ENCODE measurements at places on chromosomes 5 and 9.

GRCh38 chr9:95073042-95073607 is 244.4 kb downstream of the FANCC start:
- DNase-seq: peak; percentile 76

GRCh38 chr9:114570742-114571141 is 16.8 kb upstream of the ATP6V1G1 start:
- no peak for DNase-seq

GRCh38 chr5:10600626-10601245 is 36.9 kb downstream of the ANKRD33B start:
- no peak for DNase-seq

DNA sequence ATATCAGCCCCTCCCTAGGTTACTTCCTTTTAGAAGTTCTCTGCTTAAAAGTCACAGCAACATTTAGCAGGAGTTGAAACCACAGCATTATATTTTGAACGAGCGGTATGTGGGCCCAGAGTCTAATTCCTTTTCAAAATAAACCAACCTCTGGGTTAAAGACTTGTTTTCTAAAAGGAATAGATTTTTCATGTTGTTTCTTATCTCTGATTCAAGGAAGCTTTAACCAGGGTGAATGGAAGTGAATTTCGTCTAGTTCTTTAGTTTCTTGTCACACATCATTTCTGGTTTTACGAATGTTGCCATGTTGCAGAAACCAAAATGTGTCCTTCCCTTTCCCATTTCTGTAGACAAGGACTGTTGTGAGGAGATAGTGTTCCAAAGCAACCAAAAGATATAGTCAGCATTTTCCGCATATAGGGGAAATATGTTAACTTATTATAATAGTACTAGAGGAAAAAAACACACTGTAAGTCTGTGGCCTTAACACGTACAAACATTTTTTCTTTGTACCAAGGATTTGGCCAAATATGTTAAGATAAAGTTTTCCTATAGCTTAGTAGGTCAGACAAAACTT is 142.4 kb downstream of the PCSK5 start:
- no peak for DNase-seq

GRCh38 chr9:6268826-6269397 is 53.3 kb downstream of the IL33 start:
- no peak for DNase-seq

- no peak for DNase-seq
Observed at GRCh38 chr9:6567140-6567591, 78.4 kb downstream of the GLDC start.

DNA sequence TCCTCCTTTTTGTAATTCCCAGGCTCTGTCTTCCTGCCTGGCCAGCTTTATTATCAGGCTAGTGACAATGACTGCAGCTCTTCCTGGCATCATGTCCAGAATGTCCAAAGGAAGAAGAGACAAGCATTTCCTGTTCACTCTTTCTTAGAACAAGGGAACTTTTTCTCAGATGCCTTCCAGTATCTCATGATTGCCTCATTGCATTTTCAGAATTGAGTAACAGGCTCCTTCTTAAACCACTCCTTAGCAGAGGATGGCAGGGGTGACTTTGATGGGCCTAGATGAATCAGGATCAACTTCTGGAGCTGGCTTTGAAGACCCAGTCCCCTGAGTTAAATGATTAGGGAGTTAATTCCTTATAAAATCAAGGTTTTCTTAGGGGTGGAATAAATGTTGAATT is 92.9 kb upstream of the RASGRF2 start:
- no peak for DNase-seq

DNA sequence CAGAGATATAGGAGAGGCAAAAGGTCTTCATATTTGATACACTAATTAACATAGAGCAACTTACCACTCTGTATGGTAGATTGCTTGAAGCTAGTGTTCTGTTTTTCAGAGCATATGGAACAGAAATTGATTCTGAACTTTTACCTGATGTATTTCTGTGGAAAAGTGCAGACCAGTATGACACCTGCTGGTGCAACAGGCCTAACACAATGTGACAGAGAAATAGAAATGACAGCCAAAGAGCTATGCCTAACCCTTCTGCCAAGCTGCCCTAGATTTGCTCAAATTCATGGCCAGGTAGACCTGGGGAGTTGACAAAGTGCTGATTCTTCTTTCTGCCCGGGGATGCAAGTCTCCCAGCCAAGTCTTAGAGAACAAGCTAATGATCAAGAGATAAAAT is 65.4 kb upstream of the RNF180 start:
- no peak for DNase-seq

DNA sequence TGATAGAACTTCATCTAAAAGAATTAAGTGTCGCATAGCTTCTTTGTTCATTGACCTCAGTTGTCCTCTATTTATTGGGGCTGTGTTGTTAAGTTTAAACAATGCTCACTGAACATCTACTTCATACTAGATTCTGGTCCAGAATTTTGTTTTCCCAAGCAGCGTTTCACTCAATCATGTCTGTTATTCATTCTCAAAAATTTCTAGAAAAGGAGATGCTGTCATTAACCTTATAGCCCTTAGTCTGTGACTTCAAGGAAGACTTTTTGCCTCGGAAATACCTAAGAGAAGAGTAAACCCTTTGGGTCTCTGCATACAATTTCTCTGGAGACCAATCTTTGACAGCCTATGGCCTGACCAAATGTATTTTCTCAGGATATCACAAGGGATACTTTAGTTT is 171.7 kb downstream of the FGF1 start:
- DNase-seq: no peak

- no peak for DNase-seq
Observed at GRCh38 chr5:91194824-91195381, 188.2 kb downstream of the ARRDC3 start.

DNA sequence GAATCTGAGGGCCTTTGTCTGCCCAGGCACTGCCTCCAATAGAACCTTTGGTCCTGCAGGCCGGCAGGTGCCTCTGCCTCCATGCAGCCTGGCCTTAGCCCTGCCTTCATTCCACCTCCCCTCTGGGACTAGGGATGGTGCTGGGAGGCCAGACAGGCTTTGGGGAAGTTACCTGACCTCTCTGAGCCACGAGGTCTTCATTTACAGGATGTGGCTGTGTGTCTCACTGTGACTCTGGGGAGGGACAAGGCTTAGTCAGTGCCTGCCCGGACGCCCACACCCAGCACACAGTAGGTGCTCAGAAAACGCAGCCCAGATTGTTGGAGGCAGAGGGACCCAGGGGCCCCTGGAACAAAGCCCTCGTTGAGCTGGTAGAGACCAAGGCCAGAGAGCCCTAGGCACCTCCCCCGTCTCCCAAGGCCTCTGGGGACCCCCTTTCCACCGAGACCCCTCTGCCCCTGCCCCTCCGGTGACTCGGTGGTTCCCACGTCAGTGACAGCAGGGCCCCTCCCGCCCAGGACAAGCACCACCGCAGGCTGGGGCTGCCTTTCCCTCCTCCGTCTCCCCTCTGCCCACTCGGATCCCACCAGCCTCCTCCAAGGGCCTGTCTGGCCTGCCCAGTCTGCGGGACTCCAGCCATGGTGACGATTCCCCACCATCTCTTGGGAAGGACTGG is 46.9 kb upstream of the EGFL7 start:
- DNase-seq: no peak

- DNase-seq: no peak
Observed at GRCh38 chr9:6870650-6871477, 113.1 kb downstream of the KDM4C start.

DNA sequence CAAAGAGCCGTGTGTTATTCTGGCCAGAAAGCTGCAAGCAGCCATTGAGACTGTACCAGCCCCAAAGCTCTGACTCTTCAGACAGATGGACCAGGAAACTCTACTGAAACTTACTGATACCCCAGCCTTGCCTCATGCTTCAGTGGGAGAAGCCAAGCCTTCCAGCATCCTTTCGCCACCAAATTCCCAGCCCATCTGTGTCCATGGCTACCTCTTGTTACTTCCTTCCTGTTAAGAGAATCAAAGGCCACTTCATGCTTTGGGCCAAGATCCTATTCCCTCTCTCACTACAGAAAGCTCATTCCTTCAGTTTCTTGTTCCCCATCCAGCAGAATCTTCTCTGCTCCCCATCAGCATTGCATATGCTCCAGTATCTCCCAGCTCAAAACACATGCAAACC is 46.9 kb upstream of the FREM1 start:
- DNase-seq: no peak

- DNase-seq: no peak
Observed at GRCh38 chr5:33343676-33344327, 97.0 kb upstream of the TARS1 start.

- no peak for DNase-seq
Observed at GRCh38 chr5:9438596-9439354, 107.1 kb downstream of the SEMA5A start.

GRCh38 chr9:34568774-34569173 is 20.8 kb downstream of the CNTFR start:
- DNase-seq: no peak

DNA sequence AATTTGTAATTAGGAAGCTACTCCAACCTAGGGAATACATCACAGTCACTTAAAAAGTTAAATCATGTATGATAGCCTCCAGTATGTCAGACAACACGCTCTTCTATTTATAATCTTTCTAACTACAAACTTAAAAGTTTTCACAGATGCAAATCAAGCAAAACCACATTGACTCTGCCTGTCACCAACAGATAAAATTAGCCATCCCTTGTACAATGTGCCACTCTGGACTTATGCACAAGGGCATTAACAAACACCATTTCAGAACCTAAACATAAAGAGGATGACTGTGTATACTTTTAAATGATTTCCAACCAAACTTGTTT is 14.7 kb downstream of the ERP44 start:
- no peak for DNase-seq

- DNase-seq: no peak
Observed at GRCh38 chr9:805151-805550, 36.3 kb upstream of the DMRT1 start.

- peak; percentile 80 for DNase-seq
Observed at GRCh38 chr9:99478469-99479027, 256.5 kb downstream of the SEC61B start.

DNA sequence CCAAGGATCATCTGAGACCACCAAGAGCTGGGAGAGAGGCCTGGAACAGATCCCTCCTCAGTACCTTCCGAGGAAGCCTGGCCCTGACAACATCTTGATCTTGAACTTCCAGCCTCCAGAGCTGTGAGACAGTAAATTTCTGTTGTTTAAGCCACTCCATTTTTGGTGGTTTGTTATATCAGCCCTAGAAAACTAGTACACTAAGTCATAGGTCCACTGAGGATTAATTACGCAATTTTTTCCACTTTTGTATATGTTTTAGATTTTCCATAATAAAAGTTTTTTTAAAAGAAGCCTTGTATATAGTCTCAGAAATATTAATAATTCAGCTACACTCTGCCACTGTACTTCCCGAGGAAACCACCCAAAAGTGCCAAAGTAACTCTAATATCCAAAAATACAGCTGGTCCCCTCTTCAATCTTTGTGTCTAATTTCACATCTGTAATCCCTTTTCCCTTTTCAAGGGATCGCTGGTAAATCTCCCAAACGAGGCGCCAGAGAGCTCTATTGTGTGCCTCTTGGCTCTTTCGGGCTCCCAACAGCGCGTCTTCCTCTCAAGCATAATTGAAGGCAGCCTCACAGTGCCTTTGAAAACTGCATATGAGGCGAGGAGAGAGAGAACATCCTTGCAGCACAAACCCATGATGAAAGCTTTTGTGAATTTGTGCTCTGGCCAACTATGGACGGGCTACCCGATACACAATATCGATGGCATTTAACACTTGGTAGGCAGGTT is 32.7 kb downstream of the PRUNE2 start:
- DNase-seq: no peak

All from cardiac septum (tissue), 1 donor.